Midbrain (tissue), 1 donor: ENCODE measurements at places on chromosomes 13 and 19.
A peak's percentile ranks its signal among the peaks of the same experiment; 100 is the strongest.

GRCh38 chr13:94928127-94928775 lies 215.9 kb upstream of the SOX21 start:
- no peak for DNase-seq

GRCh38 chr19:53432088-53432661 lies 391 bp downstream of the ZNF761 start:
- DNase-seq: no peak

GRCh38 chr13:88450515-88450914 lies 779.3 kb downstream of the SLITRK5 start:
- no peak for DNase-seq

DNA sequence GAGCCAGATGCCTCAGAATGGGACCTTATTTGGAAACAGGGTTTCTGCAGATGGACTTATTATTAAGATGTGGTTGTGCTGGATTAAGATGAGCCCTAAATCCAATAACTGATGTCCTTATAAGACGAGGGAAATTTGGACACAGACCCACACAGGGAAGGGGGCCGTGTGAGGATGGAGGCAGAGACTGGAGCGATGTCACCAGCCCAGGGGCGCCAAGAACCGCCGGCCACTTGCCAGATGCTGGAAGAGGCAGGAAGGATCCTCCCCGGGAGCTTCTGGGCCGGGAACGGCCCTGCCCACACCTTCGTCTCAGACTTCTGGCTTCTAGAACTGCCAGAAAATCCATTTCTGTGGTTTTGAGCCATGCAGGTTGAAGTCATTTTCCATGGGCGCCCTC lies 26.6 kb downstream of the GNG7 start:
- DNase-seq: no peak

GRCh38 chr13:32316028-32316339 lies 676 bp downstream of the BRCA2 start:
- no peak for DNase-seq

- DNase-seq: peak; percentile 87
Observed at GRCh38 chr13:53250272-53250875, 221.8 kb downstream of the OLFM4 start.

- DNase-seq: no peak
Observed at GRCh38 chr13:25253702-25254101, 33.6 kb downstream of the MTMR6 start.

DNA sequence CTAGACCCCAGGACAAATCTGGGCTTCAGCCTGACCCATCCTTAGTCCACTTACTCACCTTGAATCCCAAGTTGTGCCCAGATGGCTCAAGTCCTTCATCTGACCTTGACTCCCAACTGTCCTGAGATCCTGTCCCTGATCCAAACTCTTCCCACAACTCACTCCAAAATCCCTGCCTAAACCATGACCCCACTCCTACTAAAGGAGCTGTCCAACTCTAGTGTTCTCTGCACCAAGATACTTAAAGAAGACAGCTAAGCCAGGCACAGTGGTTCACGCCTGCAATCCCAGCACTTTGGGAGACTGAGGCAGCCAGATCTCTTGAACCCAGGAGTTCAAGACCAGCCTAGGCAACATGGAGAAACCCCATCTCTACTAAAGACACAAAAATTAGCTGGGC lies 8.5 kb downstream of the POU2F2 start:
- no peak for DNase-seq

DNA sequence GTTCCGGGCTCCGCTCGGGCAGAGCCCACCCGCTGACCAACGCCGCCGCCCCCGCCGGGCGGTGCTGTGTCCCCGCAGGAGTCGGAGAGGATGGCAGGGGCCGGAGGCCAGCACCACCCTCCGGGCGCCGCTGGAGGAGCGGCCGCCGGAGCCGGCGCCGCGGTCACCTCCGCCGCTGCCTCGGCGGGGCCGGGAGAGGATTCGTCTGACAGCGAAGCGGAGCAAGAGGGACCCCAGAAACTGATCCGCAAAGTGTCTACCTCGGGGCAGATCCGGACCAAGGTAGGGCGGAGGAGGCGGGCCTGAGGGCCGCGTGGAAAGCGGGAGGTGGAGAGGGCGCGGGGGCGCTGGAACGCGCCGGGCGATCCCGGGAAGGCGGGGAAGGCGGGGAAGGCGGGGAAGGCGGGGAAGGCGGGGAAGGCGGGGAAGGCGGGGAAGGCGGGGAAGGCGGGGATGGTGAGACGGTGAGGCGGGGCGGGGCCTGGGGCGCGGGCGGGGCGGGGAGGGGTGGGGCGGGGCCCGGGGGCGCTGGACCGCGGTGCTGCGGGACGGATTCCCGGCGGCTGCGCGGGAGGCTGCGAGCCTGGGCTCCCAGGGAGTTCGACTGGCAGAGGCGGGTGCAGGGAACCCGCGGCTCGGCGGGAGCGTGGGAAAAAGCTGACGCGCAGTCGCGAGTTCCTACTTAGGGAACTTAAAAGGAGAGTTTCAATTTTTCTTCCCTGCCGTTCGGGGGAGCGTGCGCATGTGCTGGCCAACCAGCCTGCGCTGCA lies 421 bp downstream of the DGKH start:
- peak; percentile 84 for DNase-seq

GRCh38 chr13:103876571-103876970 lies 810.4 kb upstream of the SLC10A2 start:
- DNase-seq: no peak

- DNase-seq: no peak
Observed at GRCh38 chr13:47374741-47375140, 477.9 kb upstream of the HTR2A start.

GRCh38 chr19:12763100-12763499 lies 11.5 kb downstream of the BEST2 start:
- DNase-seq: no peak

- no peak for DNase-seq
Observed at GRCh38 chr19:29789007-29789406, 22.8 kb upstream of the CCNE1 start.

DNA sequence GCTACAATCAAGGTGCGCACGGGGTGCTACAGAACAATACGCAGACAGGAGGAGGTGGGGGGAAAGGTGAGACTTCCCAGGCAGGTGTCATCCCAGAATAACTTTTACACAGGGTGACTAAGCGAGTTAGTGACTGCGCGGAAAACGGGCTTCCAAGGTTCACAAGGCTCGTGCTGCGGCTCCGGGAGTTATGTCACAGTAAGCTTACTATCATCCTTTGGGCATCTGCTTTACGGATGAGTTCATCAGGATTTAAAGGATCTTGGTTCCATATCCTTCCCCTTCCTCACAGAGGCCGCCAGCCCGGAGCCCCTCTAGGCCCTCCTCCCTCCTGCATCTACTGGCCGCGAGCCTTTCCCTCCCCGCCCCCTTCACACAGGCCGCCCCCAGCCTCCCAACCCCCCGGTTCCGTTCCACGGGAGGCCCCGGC lies 474 bp upstream of the IFT88 start:
- DNase-seq: peak; percentile 77

DNA sequence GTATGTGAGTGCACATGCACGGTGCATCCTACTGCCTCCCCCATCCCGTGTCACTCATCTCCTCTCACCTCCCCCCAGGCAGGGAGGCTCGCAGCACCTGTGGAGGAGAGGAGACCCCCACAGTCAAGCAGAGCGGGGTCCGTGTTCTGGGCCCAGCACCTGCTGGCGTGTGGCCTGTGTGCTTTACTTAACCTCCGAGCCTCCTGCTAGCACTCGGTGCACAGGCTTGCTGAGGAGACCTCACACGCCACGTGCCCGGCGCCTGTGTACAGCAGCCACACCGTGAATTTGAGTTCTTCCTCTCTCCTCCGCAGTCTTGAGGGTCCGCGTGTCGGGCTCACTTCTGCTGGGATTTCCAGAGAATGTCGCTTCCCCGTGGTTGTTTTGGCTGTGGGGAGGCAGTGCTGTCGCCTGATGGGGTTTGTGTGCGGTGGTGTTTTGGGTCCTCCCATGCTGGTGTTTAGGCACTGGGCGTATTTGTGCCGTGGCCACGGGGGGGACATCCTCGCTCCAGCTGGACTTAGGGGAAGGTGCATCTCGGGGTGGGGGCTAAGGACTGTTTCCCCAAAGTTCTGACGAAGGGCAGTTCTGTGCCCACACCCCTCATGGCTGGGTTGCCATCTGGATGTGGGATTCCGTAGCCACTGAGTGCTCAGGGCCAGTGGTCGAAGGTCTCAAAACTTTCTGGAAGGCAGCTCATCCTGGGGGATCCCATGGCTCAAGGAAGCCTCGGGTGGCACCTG lies 34.8 kb upstream of the TMEM255B start:
- DNase-seq: no peak

- no peak for DNase-seq
Observed at GRCh38 chr19:55115446-55116065, 1.9 kb downstream of the PPP1R12C start.

DNA sequence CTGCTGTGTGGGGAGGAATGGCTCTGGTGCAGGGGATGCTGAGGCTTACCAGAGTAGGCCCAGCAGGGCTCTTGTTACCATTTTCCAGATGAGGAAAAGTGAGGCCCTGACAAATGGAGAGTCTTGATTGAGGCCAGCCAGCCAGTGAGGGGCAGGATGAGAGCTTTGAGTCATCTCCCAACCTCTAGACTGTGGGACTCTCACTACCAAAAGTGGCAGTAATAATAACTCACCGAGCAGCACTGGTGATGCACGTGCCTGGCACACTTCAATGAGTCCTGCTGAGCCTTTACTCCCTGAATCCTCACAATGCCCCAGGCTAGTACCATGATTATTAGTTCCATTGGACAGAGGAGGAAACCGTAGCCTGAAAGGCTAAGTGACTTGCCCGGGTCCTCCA lies 7.8 kb downstream of the CIC start:
- no peak for DNase-seq

DNA sequence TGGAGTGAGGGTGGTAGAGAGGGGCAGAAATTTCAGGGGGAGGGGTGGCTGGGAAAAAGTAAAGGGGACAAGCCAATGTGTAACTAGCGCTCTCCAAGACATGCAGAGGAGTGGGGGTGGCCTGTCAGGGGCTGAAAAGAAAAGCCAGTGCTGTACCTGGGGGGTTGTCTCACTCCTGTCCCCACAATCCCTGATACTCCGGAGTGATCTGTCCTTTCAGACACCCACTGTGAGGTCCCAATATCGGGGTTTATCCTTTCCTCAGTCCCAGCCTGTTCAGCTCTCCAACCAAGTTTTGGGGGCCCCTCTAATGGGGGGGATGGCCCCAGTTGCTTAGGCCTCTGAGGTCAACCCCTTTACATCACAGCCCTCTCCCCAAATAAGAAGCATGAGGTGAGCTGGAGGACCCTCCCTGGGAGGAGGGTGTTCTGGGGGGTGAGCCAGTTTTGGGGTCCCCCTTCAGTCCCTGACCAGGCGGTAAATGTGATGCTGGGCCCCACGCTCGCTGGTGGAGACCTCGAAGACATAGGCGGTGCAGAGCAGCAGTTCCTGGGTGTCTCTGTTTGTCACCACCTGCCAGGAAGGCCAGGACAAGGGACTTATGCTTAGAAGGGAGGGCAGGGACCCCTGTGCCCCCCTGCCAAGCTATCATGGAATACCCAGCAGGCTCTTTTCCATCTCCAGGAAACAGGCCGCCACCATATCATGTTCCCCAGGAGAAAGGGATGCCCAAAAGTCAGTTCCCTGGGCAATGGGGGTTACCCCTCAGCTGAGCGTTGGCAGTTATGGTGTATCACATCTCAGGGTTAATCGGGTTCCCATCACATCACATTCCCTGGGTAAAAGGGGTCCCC lies 5.9 kb downstream of the CD37 start:
- DNase-seq: no peak

- DNase-seq: no peak
Observed at GRCh38 chr13:50722440-50723125, 120.9 kb downstream of the DLEU7 start.

- no peak for DNase-seq
Observed at GRCh38 chr19:28394725-28395124, 818.2 kb downstream of the UQCRFS1 start.

- DNase-seq: no peak
Observed at GRCh38 chr19:55471266-55471665, 5.2 kb upstream of the ZNF628 start.

DNA sequence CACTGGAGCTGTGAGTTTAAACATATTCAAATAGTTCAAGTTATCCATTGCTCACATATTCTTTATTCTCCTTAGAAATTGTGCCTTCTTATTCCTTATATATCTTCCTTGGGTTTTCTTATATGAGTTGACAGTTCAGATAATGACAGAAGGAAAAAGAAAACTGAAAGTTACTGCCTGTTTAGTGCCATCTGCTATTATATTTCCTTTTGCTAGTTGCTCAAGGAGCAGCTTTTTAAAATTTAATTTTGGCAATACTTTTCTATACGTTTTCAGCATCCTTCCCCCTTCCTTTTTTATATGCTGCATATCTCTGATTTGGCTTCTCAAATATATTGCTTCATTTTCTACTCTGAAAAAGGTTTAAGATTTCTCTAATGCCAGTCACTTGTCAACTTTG lies 903.1 kb upstream of the SPRY2 start:
- DNase-seq: no peak

DNA sequence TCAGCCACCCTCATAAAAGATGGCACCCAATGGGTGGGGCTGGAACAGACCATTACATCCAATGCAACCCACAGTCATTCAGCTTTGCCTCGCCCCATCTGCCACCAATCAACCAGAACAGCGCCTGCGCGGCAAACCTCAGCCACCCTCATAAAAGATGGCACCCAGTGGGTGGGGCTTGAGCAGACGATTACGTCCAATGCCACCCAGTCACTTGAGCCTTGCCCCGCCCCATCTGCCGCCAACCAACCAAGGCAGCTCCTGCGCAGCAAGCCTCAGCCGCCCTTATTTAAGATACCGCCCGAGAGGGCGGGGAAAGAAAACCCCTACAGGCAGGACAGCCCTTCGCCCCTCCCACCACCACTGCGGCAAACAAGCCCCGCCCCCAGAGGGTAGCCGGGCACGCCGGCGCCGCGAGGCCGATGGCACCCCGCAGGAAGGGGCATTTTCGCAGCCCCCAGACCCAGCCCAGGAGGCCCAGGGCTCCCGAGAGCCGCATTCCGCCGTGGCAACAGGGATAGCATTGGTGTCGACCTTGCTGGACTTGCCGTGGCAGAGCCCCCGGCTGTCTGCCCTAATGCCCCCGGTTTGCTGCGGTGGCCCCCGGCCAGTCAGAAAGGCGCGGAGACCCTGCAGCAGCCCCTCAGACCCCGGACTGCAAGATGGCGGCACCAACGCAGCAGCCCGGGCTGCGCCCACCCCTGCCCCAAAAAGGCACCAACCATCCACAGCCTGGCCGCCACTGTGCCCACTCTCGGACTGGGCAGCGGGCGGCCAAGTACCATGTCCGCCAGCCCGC lies 675 bp downstream of the PEG3 start:
- peak; percentile 98 for DNase-seq

GRCh38 chr19:56270676-56271075 lies 1.9 kb upstream of the EDDM13 start:
- DNase-seq: no peak

- DNase-seq: no peak
Observed at GRCh38 chr13:89737051-89737450, 1610.4 kb upstream of the MIR17HG start.
